DMS 273 treated with DMSO at 0.1 percent for 48 hours (cell line): ENCODE measurements at places on chromosomes 5 and 9.

- DNase-seq: no peak
Observed at GRCh38 chr9:93601063-93601462, 24.7 kb downstream of the PHF2 start.

DNA sequence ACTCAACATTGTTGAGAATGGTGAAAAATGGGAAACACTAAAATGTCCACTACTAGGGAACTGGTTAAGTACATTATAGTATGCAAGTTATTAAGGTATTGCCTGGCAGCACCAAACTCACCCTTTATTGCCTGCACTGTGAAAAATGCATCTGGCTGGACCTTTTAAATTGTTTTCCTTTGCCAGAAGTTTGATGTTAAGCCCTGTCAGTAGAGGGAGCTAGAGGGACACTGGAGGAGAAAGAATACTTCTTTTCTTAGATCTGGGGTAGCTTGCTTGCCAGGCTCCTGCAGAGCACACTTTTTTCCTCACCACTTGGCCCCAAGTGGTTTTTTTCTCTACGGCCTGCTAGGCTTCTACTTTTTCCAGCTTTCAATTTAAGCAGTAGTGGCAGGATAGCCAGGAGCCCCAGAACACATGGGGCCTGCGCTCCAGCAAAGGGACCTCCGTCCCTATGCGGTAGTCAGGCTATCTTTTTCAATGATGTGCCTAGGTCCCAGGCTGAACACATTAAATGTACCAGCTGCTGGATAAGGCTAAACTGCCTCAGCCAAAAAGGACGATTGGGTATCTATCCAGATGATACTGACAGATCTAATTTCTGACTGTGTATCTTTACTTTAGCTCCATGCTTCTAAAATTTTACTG lies 8.0 kb upstream of the HABP4 start:
- DNase-seq: no peak

- DNase-seq: no peak
Observed at GRCh38 chr5:31770132-31770720, 131.3 kb downstream of the PDZD2 start.

GRCh38 chr5:174825587-174825986 lies 101.2 kb downstream of the MSX2 start:
- DNase-seq: no peak

DNA sequence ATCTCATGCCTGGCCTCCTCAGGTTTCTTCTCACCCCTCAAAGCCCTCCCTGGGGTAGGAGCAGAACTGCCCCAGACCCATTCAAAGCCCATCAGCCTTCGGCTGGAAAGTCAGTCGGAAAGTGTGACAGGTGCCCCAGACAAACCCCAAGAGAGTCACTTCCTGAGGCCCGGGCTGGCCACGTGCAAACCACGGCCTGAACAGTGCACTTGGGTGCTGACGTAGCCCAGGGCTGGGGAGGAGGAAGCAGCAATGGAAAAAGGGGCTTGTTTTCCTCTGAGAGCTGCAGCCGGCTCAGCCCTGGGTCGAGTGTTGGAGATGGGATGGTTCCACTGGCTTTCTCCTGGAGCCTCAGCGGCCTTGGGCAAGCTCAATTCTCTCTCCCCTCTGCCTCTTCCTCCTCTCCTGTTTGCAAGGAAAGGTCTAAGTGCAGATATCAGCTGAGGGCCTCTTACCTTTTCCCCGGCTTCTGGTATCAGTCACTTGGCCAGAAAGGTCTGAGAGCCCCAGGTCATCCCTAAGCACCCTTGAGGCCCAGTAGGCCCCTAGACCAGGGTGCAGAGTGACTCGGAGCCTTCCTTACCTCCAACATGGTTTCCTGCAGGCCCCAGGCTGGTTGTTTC lies 5.9 kb upstream of the EGR1 start:
- DNase-seq: no peak

DNA sequence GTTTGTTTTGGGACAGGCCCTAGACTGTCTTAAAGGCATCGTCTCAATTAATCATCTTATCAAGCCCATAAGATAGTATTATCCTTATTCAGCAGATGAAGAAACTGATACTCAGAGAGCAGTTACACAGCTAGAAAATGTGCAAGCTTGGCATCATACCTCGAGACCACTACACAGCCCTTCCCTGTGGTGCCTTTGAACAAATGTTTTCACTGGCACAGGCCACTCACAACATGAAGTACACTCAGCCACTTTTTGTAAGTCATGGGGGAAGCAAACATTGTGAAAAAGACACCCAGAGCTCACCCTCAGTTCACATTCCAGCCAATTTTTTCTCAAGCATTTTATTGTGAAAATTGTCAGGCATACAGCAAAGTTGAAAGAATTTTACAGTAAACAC lies 122.5 kb downstream of the WDR41 start:
- DNase-seq: no peak

- no peak for DNase-seq
Observed at GRCh38 chr5:149782895-149783586, 52.9 kb downstream of the PPARGC1B start.

DNA sequence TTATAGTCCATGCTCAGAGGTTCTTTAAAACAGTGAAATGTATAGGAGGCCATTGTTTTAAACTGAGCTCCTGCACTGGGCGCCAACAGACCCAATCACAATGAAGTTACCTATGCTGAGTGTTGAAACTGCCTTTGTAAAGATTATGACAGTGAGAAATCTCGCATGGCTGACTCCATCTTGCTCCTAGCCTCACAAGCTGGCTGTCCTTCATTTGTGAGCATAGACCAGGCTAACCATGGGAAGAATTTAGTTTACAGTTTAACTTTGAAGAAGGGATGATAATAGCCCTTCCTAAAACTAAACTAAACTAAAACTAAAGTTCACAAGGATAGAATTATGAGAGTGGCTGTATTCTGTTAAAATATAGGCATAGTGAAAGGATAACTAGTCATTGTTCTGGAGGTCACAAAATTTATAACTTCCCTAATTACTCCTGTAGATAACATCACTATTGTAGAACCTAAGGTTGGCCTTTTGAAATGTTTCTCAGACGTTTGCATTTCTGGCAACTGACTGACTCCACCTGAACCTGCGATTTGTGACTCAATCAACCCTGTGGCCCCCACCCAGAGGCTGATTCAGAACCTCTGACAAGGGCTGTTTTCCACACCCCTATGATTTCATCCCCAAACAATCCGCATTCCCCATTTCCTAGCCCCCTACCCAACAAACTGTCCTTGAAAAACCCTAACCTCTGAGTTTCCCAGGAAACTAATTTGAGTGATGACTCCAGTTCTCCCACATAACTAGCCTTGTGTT lies 59.1 kb downstream of the HMHB1 start:
- no peak for DNase-seq

DNA sequence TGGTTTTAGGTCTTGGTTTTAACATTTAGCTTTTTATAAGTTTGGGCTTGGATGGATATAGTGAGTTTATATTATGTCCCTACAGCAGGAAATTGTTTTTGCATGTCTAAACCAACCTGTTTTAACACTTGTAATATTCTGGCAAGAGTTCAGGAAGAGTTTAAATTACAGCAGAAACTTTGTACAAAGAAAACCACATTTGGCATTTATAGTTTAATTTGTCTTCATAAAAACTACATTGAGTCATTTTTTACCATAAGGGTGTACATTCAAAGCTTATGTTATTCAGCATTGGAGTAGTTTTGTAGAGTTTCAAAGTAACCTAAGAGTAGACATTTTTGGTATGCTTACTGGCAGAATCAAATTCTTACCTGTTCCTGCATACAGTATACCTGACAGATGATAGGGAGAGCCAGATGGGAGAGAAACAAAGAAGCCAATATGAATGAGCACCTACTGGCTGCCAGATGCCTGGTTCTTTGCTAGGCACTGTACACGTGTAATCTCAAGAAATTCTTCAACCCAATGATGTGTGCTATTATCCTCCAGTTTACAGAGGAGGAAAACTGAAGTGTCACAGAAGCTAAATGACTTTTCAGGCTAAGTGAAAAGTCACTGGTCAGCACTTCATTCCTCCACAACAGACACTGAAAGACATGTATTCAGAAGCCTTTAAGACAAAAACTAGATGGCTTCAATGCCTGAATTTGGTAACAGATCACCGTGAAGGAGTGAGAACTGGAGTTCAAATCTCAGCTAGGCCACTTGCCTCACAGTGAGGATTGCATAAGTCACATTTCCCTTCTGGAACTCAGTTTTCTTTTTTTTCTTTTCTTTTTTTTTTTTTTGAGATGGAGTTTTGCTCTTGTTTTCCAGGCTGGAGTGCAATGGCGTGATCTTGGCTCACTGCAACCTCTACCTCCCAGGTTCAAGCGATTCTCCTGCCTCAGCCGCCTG lies 25.9 kb upstream of the ECM2 start:
- no peak for DNase-seq
